ENCODE measurements at places on chromosomes 12 and 14. TPM values are rescaled to one million over a fixed set of nuclear protein-coding genes. Genes with fewer than 3 reads are reported as not detected.

DNA sequence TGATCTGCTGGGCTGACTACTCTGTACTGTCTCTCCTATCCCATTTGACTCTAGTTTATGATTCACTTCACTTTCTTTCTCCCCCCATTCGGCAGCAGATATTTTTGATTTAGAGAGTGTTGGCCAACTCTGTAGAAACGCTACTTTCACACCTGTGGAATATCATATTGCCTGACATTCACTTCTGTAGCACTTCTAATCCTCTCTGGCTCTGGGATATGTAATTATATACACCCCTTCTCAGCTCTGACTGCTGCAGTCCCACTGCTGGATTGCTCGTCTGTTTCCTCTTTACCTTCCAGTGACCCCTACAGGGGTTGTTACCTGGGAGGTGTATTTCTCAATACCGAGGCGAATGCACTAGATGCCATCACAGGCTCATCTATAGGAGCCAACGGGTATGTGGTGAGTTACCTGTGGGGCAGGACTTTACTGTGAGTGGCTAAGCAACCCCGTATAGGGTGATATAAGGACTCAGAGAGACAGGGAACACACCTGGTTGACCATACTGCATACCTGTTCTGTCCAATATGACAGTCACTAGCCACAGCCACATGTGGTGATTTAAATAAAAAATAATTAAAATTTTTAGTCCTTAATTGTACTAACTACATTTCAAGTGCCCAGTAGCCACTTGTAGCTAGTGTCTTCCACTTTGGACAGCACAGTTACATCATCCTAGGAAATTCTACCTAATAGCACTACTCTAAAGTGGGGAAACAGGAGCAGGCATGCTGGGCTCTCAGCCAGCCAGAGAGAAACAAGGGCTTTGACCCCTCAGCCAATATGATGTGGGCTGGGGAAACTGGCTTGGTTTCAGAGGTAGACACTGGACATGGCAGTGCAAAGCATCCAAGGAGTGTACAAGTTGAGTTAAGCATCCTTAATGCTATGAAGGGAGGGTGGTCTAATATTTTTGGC is 95.0 kb downstream of the C12orf75 start:
- no peak for DNase-seq

DNA sequence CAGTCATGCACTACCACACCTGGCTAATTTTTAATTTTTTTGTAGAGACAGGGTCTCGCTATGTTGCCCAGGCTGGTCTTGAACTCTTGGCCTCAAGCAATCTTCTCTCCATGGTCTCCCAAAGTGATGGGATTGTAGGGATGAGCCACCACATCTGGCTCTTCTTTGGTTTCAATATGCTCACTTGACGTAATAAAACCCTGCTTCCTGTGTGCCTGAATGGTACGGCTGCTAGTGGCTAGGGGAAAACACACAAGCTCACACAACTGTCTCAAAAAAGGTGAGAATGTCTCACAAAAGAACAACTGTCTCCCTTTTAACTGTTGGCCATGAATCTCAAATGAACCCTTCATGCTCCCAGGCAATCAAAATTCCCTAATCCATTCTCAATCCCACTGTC is 15.0 kb downstream of the C1S start:
- no peak for DNase-seq

GRCh38 chr12:42609605-42610004 is 20.1 kb upstream of the PRICKLE1 start:
- no peak for DNase-seq

- no peak for DNase-seq
Measured at GRCh38 chr14:101598571-101599233, 37.4 kb downstream of the DIO3 start.

- DNase-seq, result no peak
Measured at GRCh38 chr14:96206461-96206860, 1.8 kb downstream of the BDKRB2 start.

- DNase-seq, result peak; percentile 20
Measured at GRCh38 chr14:96039633-96040311, 610 bp downstream of the C14orf132 start.

- DNase-seq, result no peak
Measured at GRCh38 chr12:28974883-28975282, 174.2 kb upstream of the FAR2 start.

DNA sequence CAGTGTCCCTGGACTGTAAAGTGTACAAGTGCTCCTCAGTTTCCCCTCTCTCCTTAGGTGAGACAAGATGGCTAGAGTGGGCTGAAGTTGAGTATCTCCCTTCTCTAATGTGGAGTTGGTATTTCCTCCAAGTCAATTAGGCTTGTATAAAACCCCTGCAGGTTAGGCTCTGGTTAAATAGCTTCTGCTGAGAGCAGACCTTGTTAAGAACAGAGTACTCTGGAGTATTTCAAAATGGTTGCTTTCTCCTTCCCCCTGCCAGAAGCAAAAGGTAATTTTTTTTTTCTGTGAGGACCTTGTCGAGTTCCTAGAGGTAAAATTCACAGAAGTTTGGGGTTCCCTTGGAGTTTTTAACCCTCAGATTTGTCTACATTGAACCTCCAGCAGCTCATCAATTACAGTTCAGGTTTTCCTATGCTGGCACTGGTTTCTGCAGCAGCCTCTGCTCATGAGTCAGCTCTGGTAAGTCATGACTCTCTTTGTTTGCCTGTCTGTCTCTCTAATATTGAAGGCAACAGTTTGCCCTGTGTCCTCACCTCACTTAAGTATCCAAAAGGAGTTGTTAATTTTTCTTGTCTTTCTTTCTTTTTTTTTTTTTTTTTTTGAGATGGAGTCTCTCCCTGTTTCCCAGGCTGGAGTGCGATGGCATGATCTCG is 27.8 kb upstream of the GLIPR1 start:
- DNase-seq, result peak; percentile 39

- no peak for DNase-seq
Measured at GRCh38 chr14:21096978-21097635, 1.3 kb downstream of the ZNF219 start.

DNA sequence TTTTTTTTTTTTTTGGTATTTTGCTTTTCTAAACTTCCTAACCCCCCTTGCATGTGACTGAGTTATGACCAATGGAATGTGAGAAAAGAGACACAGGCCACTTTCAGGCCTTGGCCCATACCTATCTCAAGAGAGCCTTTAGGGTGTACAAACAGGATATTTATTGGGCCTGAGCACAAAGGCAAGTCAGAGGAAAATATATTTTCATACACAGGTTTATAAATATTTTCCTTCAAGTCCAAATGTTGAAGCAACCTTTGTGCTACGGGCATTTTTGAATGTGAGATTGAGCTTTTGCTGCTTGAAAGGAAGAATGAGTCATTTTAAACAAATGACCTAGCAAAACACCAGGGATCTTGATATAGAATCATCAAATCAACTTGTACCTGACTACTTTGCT is 228.6 kb upstream of the E2F7 start:
- DNase-seq, result peak; percentile 9

GRCh38 chr14:22976620-22977433 is 5.5 kb downstream of the AJUBA start:
- no peak for DNase-seq

GRCh38 chr12:46553266-46553665 is 180.7 kb upstream of the SLC38A2 start:
- peak; percentile 59 for DNase-seq

DNA sequence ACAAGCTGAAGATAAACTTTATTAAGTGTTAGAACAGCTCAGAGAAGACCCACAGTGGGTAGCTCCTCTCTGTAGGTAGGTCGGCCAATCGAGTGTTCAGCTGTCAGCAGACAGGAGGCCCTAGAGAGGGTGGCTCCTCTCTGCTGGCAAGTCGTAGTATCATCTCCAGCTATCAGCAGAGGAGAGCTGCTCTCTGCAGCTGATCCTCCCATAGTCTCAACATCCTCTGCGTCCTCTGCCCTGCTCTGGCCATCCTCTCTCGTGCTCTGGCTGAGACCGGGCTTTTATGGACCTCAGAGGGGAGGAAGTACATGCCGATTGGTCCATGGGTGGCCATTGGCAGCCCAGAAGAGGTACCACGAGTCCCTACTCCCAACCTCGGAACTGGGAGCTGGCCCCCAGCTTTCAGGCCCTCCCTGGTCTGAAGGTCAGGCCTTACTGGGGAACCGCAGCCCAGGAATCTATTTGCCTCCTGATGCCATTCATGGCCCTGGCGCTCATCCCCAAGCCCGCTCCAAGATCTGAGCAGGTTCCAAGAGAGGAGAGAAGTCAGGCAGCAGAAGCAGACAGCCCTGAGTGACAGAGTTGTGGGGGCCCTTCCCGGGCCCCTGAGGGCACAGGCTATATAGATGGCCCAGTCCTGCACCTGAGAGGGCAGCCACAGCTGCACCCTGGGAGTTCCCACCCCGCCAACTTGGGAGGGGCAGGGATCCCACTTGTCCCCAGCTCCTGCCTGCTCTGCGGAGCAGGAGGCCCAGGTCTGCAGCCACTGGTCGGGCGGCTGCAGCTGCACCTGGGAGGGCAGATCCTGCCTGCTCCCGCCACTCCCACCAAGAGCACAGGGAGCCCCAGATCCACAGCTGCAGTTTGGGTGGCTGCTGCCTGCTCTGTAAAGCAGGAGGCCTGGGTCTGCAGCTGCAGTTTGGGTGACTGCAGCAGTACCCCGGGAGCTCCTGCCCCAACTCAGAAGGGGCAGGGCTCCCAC is 3.5 kb upstream of the PWP1 start:
- DNase-seq, result no peak

GRCh38 chr12:49909356-49909755 is 5.7 kb upstream of the FAIM2 start:
- DNase-seq, result no peak

GRCh38 chr12:52073531-52074381 is 4.0 kb downstream of the ATG101 start:
- peak; percentile 53 for DNase-seq

DNA sequence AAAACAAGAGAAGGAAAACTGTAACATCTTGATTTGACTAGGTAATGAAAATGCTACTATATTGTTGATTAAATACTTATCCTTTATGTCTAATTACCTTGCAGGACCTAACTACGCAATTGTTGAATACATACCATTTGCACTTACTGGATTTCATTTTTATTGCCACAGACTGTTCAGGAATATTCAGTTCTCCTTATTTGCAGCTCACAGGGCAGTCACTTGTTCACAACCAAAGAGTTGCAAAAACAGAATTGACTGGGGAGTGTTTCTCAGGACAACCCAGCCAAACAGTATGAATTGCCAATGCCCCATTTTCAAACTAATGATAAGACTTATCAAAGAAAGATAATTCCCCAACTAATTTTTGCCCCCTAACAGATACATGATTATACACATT is 49.4 kb downstream of the CIT start:
- no peak for DNase-seq

- DNase-seq, result no peak
Measured at GRCh38 chr12:100797786-100798185, 3.2 kb downstream of the ANO4 start.

DNA sequence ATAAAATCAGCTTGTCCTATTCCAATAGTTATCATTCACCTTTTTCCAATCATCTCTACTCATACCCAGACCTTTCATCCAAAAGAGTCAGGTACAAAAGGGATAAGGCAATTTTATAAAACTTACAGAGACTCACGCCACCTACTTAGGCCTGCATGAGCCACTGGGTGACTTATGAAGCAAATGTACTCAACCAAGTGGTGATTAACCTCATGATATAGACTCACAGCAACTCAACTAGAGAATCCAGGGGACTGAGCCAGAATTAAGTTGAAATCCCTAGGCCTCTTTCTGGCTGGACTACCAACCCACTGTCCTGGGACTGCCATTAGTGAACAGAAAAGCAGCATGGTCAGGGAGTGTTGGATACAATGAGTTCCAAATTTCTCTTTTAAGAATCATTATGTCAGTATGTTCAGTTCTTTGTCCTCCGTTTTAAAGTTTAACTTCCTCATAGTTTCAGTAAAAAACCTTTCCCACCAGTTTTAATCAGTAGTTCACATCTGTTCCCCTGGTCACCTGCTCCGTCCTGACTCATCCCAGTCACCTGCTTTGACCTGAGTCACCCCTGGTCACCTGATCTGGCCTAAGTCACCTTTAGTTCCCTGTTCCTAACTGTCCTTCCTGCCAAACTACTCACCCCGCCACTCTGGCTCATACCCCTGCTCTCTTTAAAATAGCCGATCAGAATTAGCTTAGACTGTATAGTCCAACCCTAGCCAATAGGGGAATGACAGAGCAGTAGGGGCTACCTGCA is 36.8 kb downstream of the SPTSSA start:
- DNase-seq, result no peak

DNA sequence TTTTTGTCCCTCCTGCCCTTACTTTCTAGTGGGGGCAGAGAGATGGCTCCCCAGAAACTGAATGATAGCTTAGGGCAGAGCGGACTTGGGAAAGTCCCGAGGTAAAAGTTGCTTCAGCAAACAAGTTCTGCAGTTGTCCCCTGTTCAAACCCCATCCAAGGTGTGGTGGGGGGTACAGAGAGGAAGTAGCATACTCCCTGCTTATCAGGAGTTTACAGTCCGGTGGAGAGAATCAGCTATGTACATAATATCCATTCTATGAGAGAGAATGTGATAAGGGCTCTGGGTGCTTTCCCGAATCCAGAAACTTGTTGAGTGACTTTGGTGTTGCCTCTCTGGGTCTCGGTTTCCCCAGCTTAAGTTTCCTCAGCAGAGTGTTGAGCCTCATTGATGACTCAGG is 40.4 kb upstream of the VRK1 start:
- no peak for DNase-seq

- DNase-seq, result no peak
Measured at GRCh38 chr14:71541271-71541670, 391.0 kb upstream of the RGS6 start.

DNA sequence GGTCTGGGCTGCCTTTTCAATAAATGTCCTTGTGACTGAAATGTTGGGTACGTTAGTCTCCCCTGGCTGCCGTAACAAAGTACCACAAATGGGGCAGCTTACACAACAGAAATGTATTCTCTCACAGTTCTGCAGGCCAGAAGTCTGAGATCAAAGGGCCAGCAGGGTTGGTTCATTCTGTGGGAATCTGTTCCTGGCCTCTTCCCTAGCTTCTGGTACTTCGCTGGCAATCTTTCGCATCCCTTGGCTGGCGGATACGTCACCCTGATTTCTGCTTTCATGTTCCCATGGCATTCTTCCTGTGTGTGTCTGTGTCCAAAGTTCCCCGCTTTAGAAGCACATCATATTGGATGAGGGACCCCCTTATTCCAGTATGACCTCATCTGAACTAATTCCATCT is 95.8 kb upstream of the NCOR2 start:
- no peak for DNase-seq

DNA sequence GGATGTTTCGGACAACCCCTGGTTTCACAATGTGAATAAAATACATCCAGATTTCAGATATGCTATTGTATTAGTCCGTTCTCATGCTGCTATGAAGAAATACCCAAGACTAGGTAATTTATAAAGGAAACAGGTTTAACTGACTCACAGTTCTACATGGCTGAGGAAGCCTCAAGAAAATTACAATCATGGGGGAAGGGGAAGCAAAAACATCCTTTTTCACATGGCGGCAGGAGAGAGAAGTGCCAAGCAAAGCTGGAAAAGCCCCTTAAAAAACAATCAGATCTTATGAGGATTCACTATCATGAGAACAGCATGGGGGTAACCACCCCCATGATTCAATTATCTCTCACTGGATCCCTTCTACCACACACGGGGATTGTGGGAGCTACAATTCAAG is 451.7 kb downstream of the MDGA2 start:
- no peak for DNase-seq

Gene MYF5
- total RNA-seq, result not detected

Gene DGKA
- 74.6 TPM for total RNA-seq

Gene DYRK2
- 33.8 TPM for total RNA-seq

Gene KLRC3
- total RNA-seq, result not detected

Gene DDN
- total RNA-seq, result 0.27 TPM

Gene HOXC6
- total RNA-seq, result 0.19 TPM

Gene PIWIL1
- total RNA-seq, result not detected
